ENCODE measurements at places on chromosomes 16 and 17. TPM values are rescaled to one million over a fixed set of nuclear protein-coding genes. Genes with fewer than 3 reads are reported as not detected.

Gene INCA1
- polyA plus RNA-seq: 0.67 TPM

Gene BAIAP2
- polyA plus RNA-seq: 107 TPM

Gene VAMP2
- 21.9 TPM for polyA plus RNA-seq

Gene CPPED1
- 22.3 TPM for polyA plus RNA-seq

Gene KRT24
- 229 TPM for polyA plus RNA-seq

Gene PRSS22
- polyA plus RNA-seq: 281 TPM

Gene YBX2
- 13.0 TPM for polyA plus RNA-seq

Gene CSNK2A2
- polyA plus RNA-seq: 15.4 TPM

Gene SLC2A4
- 5.4 TPM for polyA plus RNA-seq

Gene NOG
- polyA plus RNA-seq: 0.24 TPM

Gene TBC1D26
- 0.05 TPM for polyA plus RNA-seq

Gene OR4D1
- not detected for polyA plus RNA-seq

Gene PLXDC1
- polyA plus RNA-seq: 6.0 TPM

Gene ZNF205
- polyA plus RNA-seq: 18.0 TPM

Gene MVP
- 63.3 TPM for polyA plus RNA-seq

Gene CARD14
- 28.0 TPM for polyA plus RNA-seq

Gene SGF29
- polyA plus RNA-seq: 17.6 TPM

Gene EVI2B
- polyA plus RNA-seq: 1.8 TPM

Gene NTHL1
- polyA plus RNA-seq: 16.2 TPM

Gene DNAAF1
- 0.39 TPM for polyA plus RNA-seq

Gene CDRT15
- polyA plus RNA-seq: not detected

Gene IRX3
- polyA plus RNA-seq: 12.3 TPM

Gene TOM1L1
- 11.5 TPM for polyA plus RNA-seq

Gene IGSF6
- polyA plus RNA-seq: 0.45 TPM

Gene HOXB8
- not detected for polyA plus RNA-seq

Gene TMEM88
- polyA plus RNA-seq: 9.7 TPM

Gene NLRC3
- 0.41 TPM for polyA plus RNA-seq
